ENCODE measurements at places on chromosomes 16 and 17.

- no peak for DNase-seq
These were observed 9.3 kb upstream of the ADGRG1 start for GRCh38 chr16:57619133-57619605.

DNA sequence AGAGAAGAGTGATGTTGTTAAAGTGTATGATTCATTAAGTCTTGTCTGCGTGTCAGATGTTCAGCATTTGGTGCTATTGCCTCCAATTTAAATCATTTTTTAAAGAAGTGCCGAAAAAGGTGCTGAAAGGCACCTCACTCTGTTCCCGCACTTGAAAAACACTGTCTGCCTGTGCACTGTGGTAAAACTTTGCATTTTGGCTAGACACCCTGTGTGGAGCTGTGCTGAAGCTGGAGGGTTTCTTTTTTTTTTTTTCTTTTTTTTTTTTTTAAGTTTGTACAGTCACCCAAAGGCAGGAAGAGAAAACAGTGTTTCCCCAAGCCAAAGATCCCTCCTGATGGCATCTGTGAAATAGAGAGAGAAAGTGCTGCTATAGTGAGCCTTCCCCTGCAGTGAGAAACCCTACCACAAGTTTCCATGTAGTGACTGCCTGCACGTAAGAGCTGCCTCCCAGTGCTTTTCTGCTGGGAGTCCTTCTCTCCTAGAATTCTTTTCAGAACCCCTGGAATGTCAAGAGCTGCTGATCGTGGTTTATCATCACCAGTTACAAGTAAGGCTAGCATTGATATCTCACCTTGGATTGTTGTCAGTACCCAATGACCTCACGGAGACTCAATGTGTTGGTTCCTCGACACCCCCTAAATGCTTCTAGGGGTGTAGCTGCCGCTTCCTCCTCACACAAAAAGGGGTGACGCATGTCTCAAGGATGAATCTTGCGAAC is 116.0 kb upstream of the SOX9 start:
- no peak for DNase-seq

DNA sequence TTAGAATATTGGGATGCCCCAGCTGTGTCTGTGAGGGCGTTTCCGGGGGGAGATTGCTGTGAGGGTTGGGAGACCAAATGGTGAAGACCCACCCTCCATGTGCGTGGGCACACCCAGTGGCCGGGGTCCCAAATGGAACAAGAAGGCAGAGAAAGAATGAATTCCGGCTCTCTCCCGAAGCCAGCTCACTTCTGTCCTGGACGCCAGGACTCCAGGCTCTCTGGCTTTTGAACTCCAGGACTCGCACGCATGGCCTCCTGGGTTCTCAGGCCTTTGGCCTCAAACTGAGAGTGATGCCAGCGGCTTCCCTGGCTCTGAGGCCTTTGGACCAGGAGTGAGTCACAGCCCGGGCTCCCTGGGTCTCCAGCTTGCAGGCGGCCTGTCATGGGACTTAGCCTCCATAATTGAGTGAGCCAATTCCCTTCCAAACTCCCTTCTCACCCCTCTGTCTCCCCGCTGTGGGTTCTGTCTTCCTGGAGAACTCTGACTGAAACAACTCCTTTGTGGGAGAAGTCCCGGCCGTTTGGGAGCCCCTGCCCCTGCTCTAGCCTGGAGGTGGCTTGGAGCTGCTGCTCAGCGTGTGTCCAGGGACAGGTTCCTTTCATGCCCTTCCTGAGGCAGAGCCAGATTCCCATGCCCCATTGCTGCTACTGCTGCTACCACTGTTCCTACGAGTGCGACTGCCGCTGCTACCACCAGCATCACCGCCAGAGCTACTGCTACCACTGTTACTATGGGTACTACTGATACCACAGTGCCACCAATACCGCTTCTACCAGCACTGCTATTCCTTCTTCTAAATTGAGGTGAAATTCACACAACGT is 49.8 kb upstream of the CBX4 start:
- no peak for DNase-seq

DNA sequence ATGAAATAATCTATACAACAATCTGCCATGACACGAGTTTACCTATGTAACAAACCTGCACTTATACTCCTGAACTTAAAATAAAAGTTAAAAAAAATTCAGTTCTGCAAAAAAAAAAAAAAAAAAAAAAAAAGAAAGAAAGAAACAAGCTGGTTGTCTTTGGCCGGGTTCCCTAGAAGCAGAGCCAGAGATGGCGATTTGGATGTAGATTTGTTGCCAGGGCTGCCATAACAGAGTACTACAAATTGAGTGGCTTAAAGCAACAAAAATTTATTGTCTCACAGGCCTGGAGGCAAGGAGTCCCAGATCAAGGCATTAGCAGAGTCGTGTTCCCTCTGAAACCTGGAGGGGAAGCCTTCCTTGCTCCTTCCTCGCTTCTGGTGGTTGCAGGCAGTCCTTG is 20.4 kb downstream of the SYT17 start:
- DNase-seq = no peak

Data from HuH-7.5 (cell line).